HT-29 (cell line): ENCODE measurements at places on chromosomes 12 and 14. TPM values are rescaled to one million over a fixed set of nuclear protein-coding genes. Genes with fewer than 3 reads are reported as not detected.

DNA sequence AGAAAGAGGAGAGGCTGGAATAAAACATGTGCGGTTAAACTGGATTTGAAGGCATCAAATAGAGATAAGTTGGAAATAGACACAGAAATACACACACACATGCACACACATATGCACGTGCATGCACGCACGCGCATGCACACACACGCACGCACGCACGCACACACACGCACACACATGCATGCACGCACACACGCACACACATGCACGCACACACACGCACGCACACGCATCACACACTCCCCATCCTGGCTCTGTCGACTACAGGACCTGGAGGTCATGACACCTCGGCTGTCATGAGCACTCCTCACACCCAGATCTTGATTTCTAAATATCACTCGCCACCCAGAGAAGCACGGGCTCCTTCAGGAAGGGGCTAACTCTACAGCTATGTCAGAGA is 51.8 kb downstream of the RIMBP2 start:
- no peak for DNase-seq

DNA sequence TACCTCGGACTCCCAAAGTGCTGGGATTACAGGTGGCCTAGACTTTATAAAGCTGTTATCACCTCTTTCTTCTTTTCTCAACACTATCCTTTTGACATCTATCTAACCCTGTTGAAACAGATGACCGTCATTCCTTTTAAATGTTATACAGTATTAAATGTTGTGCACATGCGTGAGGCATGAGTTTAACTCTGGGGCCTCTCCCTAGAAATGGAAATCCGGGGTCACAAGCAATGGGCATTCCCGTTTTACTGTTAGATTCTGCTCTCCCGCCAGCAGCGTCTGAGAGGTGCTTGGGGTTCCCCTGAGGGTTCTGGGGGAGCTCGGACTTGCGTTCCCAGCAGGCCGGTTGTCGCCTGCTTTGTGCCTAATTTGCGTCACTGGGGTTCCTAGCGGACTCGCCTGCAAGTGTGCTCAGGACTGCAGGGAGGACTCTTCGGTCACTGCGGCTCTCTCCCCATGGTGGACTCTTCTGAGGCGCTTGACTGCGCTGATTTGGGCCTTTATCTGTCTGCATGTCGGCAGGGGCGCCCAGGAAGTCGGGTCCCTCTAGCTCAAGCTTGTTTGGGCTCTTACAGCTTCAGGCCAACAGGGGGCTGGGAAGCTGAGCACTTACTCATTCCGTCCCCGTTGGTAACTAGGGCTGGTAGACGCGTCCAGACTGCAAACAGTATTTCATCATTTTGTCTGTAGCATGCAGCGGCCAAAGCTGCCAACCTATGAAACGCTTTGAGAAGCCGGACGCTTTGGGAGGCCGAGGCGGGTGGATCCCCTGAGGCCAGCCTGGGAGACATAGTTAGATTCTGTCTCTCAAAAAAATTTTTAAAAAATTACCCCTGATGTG is 1.2 kb upstream of the RAN start:
- DNase-seq, result peak; percentile 65

The CIT gene
- 27.8 and 29.4 TPM in 2 replicates for total RNA-seq

The PRIMA1 gene
- total RNA-seq, result not detected in 2 replicates

The HSP90AA1 gene
- 90.5 and 100 TPM in 2 replicates for total RNA-seq
